DND-41 (cell line): ENCODE measurements at places on chromosomes 12 and 14.

DNA sequence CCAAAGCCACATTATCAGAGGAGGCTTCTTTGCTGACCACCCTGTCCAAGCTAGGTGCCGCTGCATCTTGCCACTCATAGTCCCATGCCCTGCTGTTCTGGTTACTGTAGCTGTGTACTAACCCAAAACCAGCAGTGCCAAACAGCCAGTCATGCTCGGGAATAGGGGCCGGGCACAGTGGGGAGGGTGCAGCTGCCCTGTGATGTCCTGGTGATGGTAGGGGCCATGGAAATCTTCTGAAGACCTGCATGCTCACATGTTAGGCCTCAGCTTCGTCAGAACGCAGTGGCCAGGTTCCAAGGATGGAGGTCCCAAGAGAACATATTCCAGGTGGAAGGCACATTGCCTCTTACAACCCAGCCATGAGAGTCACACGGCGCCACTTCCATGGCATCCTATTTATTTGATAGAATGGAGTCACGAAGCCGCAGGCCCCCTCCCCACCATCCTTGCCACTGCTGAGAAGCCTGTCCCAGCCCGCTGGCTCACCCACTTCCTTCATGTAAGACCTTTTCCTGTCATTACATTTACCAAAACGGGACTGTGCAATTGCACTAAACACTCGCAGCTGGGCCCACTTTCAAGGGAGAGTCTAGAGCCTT is 48.5 kb downstream of the FAM222A start:
- no peak for DNase-seq

- no peak for DNase-seq
These were observed 9.6 kb upstream of the TBX3 start for GRCh38 chr12:114693532-114693931.

GRCh38 chr12:120453977-120454376 is 7.7 kb downstream of the GATC start:
- DNase-seq, result peak; percentile 36

- DNase-seq, result no peak
These were observed 108.6 kb upstream of the TTC7B start for GRCh38 chr14:90924621-90925340.

DNA sequence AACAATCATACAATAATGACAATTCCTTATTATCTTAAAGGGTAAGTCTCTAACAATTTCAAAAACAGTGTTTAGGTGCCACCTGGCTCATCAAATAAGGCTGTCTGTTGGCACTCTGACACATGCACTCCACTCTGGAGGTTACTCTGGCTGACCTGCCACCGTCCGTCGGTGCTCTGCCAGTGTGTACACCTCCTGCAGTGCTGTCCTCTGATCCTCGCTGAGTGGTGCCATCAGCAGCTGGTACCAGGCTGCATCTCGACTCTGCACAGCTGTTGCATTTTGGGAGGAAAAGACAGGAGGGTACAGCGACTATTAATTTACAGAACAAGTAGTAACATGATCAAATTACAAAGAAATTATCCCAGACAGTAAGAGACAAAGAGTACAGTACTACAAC is 63.9 kb downstream of the IPO8 start:
- DNase-seq, result no peak

- no peak for DNase-seq
These were observed 81.8 kb upstream of the PPP1R12A start for GRCh38 chr12:80016684-80017083.

GRCh38 chr12:22722081-22722480 is 97.1 kb downstream of the ETNK1 start:
- DNase-seq, result no peak

GRCh38 chr14:101788016-101788635 is 26.6 kb downstream of the PPP2R5C start:
- DNase-seq, result no peak

GRCh38 chr12:88401155-88401554 is 179.1 kb downstream of the KITLG start:
- DNase-seq, result no peak

DNA sequence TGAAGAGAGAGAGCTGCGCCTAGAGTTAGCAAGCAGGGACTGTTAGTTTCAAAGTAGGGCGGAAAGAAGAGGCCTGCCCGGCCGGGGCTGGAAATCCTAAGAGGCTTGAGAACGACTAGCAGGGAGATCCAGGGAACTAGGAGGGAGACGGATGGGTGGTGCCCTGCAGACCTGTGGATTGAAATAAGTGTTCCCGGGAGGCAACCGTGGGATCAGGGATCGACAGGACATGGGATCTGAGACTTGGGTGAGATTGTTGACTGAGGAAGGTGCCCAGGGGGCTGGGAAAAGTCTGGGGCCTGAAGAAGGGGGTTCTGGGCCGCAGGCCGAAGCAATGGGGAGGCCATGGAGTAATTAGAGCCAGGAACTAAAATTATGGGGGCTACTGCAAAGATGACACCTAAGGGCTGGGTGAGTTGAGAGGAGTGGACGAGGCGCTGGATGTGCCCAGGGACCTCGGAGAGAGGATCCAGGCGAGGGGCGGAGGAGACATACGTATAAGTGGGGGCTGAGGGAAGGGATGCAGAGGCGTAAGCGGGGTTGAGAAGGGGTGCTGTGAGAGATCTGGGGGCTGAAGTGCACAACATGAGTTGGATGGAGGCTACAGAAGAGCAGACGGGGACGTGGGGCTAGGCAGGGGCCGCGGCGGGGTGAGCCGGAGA is 635 bp downstream of the LTA4H start:
- DNase-seq, result peak; percentile 17

- no peak for DNase-seq
These were observed 25.6 kb upstream of the GPATCH2L start for GRCh38 chr14:76126076-76126475.

DNA sequence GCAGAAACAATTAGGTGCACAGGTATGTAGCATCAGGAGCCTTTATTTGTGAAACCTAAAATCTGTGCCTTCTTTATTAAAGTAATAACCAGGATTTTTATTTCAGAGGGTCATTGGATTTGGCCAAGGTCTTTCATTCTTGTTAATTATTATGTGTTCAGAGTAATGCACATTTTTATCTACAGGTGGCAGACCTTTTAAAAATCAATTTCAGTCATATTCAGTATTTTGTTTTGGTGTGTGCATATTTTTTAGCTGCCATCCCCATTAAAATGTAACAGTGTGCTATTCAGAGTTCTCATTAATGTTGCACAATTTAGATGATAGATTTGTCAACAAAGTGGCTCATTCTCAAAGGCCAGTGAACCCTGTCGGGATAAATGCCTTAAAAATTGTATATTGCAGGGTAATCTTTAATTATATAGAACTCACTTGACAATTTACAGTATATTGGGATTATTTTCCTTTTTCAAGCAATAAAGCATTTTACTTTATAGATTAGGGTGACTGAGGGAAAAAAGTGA is 319.3 kb upstream of the SOX5 start:
- DNase-seq, result no peak

GRCh38 chr12:10339053-10339840 is 31.6 kb downstream of the KLRD1 start:
- DNase-seq, result no peak

DNA sequence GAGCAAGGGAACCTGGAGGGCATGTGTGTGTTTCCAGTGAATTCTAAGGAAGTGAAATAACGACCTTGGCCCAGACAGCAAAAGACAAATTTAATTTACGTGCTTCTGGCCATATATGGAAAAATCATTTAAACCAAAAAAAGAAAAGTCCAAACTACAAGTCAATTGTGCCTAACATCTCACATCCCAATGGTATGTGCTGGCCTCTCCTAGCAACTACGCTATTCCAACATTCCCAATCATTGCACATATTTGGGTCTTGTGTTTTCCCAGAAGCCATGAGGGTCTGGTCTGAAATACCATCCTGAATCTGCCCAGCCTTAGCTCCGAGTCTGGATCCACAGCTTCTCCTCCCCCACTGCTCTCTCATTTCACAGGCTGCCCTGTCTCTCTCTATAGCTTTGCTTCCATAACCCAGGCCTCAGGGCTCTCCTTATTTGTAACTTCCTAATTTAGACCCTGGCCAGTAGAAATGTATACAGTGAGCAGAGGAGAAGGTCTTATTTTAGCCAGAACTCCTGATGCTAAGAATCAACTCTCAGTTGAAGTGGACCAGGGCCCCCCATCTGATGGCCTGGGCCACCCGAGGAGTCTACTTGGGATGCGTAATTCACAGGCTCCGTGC is 224.6 kb downstream of the ANO2 start:
- DNase-seq, result no peak

DNA sequence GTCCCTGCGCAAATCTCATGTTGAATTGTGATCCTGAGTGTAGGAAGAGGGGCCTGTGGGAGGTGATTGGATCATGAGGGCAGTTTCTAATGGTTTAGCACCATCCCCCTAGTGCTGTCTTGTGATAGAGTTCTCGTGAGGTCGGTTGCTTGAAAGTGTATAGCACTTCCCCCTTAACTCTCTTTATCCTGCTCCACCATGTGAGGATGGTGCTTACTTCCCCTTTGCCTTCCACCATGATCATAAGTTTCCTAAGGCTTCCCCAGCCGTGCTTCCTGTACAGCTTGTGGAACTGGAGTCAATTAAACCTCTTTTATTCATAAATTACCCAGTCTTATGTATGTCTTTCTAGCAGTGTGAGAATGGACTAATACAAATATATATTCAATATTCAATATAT is 303.7 kb upstream of the SEL1L start:
- DNase-seq, result no peak

GRCh38 chr12:29961231-29961630 is 177.5 kb upstream of the TMTC1 start:
- DNase-seq, result no peak

DNA sequence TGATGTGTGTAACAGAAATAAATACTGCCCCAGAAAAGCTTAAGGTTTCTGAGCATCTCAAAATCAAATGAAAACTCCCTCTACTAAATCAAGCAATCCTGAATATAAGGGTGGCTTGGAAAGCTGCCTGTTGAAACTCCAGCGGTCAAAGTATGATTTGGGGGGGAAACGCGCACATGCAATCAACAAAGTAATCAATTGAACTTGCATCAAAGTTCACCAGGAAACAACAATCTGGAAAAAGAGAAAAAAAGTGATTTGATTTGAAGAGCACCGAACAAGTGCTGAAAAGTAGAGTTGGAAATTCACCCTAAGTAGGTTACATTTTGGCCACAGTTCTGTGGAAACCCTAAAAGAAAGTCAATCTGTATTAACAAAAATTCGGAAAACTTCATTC is 700 bp downstream of the CNIH1 start:
- no peak for DNase-seq

- no peak for DNase-seq
These were observed 156.0 kb upstream of the PLEKHG7 start for GRCh38 chr12:92546635-92547348.

DNA sequence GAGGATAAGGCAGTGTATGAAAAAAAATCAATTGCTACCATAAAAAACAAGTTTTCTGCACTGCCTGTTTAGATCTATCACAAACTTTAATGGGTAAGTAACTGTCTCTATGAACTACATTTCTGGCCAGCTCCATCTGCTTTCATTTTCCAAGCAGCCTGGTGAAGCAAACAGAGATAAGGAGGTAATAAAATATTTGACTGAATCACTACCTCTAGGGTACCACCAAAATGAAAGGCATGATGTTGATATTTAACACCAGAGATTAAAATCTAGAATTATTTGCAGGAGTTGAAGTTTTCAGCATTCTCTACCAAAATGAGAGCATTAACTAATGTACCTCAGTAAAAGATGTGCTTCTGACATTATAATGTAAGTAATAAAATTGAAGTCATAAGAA is 863.5 kb upstream of the MGAT4C start:
- DNase-seq, result no peak

DNA sequence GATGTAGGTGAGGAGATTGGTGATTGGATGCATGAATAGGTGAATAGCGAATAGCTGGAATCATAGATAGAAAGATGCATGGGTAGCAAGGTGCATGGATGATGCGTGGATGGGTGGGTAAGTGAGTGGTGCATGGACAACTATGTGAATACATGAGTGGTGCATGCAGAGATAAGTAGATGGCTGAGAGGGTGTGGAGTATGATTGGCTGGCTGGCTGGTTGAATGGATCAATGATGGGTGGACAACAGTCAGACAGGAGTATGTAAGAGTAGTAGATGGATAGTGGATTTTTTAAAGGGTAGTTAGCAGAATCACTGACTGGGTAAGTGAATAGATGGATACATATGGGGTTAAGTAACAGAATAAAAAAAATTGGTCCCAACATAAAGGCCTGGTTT is 33.9 kb downstream of the SERPINA3 start:
- no peak for DNase-seq

GRCh38 chr12:32033406-32033805 is 73.2 kb upstream of the BICD1 start:
- no peak for DNase-seq

- peak; percentile 31 for DNase-seq
These were observed 62.8 kb downstream of the HRK start for GRCh38 chr12:116818341-116818856.

DNA sequence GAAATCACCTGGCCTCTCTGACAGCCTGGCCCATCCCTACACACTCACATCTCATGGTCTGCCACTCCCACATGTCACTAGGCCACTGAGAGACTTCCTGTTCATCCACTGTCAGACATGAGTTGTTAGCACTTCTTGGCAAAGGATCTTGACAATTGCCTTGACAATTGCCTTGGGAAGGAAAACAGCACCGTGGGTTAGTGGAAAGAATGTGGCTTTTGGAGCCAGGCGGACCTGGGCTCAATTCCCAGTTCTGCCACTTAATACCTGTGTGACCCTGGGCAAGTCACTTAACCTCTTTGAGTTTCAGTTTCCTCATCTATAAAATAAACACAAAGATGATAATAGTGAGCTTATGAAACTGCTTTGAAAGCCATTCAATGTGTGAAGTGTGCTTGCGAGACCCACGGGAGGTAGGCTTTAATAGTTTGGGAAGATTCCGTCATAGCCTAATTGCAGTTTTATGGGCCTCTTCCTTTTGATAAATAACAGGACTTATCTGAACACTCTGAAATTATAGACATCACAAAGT is 250.4 kb downstream of the C12orf75 start:
- no peak for DNase-seq

- DNase-seq, result no peak
These were observed 416.6 kb downstream of the LRIG3 start for GRCh38 chr12:58503731-58504130.

GRCh38 chr12:2380946-2381345 is 328.2 kb downstream of the CACNA1C start:
- no peak for DNase-seq

- DNase-seq, result no peak
These were observed 94.6 kb upstream of the ALG10B start for GRCh38 chr12:38222011-38222410.

DNA sequence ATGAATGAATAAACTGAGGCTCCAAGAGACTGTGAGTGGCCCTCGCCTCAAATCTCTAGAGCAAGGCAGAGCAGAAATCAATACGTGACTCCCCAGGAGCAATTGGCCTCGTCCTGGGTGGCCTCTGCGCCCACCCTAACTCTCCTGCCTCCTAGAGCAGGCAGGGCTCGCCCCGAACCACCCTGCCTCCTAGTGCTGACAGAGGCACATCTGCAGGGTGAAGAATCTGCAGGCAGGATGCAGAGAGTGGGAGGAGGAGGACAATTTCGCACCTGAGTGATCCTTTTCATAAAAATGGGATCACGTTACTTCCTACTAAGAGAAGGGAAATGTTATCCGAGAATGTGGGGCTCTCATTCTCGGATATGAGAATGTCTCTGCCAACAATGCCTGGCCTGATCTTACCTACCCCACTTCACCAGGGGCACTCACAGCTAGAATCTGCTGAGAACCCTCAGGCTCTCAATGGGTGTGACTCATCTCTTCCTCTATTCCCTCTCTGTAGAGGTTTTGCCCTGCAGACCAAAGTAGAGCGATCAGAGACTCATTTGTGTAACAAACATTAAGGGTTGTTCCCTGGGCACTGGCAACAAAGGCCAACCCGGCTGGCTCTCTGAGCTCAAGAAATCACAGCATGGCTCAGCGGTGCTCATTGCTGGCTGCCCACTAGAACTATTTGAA is 61.7 kb upstream of the BCL2L14 start:
- peak; percentile 60 for DNase-seq
